AG08396 (cell line): ENCODE measurements at places on chromosomes 4 and X.

GRCh38 chrX:112946227-112946626 is 105.6 kb upstream of the AMOT start:
- DNase-seq, result no peak

- no peak for DNase-seq
Measured at GRCh38 chr4:180630012-180630665, 1613.1 kb upstream of the TENM3 start.

DNA sequence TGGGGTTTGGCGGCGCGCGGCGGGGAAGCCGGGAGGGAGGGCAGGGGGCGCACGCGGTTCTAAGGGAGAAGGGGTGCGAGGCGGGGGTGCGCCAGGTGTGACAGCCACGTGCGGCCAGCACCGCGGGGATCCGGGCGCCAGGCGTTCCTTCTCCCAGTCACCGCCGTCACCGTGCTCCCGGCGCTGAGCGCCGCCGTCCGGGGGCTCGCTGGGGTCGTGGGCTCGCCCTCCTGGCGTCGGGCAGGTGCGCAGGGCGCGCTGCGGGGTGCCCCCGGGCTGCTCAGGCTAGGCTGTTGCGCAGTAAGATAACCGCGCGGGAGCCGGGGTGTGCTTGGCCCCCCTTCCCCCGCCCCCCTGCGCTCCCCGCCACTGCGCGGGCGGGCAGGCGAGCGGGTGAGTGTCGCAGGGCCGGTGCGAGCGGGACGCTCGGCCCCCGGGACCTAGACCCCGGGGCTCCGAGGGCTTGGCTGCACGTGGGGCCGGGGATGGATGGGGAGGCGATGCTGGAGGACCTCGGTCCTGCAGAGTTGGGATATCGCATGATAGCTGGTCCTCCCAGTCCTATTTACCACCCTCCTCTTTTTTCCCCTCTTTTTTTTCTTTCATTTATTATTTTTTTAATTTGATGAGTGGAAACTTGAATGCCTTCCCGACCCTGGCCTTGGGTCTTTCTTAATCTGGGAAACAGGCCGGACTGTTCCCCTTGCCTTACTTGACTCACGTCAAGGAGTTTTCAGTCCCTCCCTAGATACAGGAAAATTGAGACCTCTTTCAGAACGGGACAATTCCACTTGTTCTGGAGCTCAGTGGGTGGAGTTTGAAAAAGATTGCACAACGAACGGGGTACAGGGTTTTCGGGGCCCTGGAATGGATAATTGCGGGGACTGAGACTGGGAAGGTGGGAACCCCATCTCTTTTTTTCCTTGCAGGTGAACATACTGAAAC is 797 bp downstream of the TXLNG start:
- DNase-seq, result peak; percentile 50

DNA sequence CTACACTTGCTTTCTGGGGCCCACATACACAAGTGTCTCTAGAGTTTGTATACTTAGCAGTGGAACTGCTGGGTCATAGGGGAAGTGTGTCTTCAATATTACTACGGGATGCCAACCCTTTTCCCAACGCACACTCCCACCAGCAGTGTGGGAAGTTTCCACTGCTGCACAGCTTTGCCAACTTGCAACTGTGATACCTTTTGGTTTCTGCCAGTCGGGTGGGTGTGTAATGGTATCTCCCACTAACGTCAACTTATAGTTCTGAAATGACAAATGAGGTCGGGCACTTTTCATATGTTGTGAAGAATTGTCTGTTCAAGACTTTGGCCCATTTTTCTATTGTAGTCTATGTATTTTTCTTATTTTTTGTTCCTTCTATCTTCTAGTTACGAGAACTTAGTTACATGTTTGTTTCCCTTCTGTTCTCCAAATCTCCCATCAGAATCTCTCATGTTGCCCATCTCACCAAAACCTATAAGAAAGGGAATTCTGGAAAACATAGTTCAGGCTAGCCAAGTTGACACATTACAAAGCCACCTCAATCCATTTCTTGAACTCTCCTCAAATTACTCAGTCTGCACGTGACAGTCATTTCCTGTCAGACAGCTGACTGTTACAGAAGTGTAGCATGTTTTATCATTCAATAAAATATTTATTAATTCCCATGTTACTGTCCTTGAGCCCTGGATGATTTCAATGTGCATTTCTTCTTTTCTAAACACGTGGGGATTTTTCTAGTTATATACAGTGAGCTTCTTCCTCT is 30.7 kb downstream of the PNMA6E start:
- DNase-seq, result no peak

DNA sequence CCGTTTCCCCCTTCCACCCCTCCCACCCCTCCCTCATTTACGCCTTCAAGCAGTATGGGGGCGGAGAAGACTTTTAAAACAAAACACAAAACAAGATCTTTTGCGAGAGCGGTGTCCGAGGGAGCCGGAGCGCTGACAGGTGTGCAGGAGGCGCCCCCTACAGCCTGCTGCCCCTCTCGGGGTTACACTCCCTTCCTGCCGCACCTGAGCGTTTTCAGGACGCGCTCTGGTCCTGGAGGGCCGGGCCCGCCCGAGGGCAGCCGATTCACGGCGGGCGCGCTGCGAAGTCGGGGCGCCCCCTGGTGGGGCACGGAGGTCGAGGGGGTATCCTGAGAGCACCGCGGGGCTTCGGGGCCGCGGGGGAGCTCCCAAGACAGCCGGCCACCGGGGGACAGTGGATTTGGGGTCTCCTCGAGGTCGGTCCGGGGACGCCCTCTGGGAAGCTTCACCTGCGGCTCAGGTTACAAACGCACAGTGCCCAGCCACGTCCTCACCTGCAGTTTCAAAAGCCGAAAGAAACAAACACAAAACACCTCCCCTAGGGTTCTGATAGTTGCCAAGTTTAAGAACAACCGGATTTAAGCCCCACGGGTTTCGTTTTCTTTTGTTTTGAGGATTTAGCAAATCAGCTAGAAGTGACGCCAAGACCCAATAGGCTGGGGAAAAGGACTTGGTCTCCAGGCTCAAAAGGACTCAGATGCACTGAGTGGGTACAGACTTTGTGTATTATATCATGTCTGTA is 8.0 kb upstream of the NEUROG2 start:
- no peak for DNase-seq

GRCh38 chr4:5024673-5025072 is 5.4 kb upstream of the CYTL1 start:
- no peak for DNase-seq

DNA sequence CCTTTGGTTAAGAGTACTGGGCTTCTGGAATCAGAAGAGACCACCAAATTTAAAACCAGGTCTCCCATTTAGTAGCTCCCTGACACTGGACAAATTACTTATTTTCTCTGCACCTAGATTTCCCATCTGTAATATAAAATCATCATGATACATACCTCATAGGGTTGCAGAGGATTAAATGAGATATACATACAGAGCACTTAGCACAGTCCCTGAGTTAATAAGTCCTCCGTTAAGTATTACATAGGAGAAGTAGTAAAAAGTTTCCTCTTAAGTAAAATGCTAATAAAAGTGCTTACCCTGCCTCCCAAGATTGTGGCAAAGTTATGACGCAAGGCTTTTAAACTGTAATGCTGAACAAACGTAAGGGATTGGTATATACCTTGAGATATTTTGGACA is 539 bp upstream of the CHIC1 start:
- no peak for DNase-seq

DNA sequence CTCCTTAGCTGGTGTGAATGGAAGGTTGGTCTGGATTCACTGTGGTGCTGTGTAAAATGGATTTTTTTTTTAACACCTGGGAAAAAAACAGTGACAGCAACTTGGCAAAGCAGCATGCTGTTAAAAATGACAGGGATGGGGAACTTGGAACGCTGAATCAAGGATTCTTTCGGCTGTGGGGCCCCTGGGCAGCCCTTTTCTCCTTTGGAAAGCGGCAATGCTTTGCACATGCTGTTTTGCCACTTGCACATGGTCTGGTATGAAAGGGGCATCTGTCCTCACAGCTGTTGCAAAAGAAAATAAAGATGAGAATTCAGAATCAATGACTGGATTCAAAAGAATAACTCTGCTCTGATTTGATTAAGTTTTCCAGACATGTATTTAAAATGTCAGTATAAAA is 10.7 kb upstream of the PIGA start:
- no peak for DNase-seq

DNA sequence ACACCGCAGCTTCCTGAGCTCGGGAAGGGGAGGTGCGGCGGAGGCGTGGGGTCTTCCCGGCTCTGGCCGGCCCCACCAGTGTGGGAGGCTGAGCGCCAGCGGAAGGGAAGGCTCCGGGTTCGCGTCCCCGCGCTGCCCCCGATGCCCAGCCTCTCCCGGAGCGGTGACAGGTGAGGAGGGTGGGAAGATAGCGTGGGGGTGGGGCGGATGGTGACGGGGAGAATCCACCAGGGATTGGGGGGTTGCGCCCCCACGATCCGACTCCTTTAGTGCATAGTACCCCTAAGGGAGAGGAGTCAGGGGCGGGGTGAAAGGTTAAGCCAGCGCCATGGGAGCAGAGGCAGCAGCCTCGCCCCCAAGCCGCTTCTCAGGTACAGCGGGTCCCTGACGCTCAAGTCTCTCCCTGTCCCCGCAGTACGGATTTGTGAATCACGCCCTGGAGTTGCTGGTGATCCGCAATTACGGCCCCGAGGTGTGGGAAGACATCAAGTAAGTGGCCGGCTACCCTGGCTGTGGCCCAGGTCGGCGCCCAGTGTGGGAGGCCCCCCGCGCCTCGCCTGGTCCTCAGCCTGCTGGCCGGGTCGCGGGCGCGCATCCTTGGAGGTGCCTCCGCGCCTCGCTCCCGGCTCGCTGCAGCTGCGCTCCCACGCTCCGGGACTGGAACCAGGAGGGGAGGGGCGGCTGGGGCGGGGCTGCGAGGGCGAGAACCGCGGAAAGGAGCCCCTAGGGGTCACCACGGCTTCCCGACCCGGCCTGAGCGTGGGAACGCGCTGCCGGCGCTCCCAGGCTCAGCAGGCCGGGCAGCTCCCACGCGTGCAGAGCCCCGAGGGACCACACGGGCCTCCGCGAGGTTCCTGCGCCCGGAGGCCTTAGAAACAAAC is 791 bp downstream of the GUCY1B1 start:
- peak; percentile 41 for DNase-seq

- no peak for DNase-seq
Measured at GRCh38 chr4:8690216-8691150, 97.9 kb downstream of the CPZ start.

- no peak for DNase-seq
Measured at GRCh38 chr4:138103597-138104283, 138.4 kb downstream of the SLC7A11 start.

- DNase-seq, result peak; percentile 48
Measured at GRCh38 chr4:13322681-13323101, 161.4 kb downstream of the RAB28 start.

DNA sequence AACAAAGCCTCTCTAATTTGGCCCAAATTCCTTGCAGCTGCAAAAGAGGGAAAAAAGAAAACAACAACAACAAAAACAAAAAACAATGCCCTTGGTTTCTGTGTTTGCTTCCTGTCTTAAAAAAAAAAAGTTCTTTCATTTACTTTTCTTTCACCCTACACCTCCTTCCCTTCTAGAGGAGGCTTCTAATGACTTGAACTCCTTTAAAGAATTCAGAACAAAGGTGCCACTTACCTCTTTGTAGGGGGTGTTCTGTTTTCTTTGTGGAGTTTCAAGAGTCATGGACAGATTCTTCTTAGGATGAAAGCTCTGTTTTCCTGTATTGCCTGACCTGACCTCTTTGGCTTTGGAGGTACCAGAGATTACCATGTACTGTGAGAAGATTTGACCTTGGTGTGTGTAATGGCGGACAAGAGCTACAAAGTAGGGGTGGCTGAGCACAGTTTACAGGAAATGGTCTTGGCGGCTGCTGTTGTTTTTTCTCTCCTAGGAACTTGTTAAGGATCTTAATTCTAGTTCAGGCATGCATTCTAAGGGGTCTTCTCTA is 72.4 kb upstream of the S100G start:
- no peak for DNase-seq

- DNase-seq, result no peak
Measured at GRCh38 chr4:11455201-11455835, 26.6 kb upstream of the HS3ST1 start.

- no peak for DNase-seq
Measured at GRCh38 chrX:52865343-52865998, 2.4 kb downstream of the XAGE3 start.

DNA sequence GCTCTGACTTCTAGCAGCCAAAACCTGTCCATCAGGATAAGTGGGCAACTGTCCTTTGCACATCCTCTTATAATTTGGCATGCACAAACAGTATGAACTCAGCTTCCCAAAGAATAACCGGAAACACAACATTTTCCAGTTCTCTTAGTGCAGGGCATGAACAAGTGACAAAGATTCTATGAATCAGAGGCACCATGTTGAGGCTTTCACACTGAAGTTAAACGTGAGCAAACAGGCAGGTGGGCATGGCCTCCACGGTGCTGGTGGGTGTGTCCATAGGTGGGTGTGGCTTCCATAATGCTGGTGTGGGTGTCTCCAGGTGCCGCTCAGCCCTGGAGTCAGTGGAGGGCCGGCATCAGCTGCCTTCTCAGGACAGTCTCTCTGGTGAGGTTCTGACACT is 196.5 kb downstream of the SMIM20 start:
- no peak for DNase-seq

- DNase-seq, result no peak
Measured at GRCh38 chrX:22059775-22060174, 27.6 kb downstream of the PHEX start.

GRCh38 chr4:41647383-41647782 is 101.1 kb downstream of the PHOX2B start:
- no peak for DNase-seq

- DNase-seq, result no peak
Measured at GRCh38 chr4:100695039-100695654, 177.3 kb upstream of the EMCN start.

GRCh38 chrX:73262991-73263390 is 48.3 kb upstream of the NAP1L2 start:
- no peak for DNase-seq

DNA sequence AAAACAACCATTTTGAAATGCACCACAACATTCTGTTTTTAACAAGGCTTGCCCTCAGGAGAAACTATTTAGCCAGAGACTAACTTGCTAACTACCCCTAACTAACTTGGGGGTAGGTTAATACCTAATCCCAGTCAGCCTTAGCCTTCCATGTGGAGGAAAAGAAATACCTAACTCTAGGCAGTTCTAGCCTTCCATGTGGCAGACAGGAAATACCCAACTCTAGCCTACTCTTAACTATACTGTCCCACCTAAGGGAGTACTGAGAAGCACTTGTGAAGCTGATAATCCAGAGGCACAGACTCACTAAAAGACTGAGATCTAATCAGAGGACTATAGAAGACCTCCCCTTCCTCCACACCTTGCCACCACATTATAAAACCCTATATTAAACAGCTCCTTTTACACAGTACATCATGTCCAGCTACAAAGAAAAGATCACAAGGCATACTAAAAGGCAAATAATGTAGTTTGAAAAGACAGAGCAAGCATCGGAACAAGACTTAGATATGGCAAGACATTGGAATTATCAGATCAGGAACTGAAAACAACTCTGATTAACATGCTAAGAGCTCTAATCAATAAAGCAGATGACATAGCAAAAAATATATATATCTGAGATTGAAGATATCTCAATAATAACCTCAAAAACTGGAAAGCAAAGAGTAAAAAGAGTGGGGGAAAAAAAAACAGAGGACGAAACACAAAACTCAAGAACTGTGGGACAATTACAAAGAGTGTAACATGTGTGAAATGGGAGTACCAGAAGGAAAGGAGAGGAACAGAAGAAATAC is 52.2 kb downstream of the FRYL start:
- DNase-seq, result no peak
